Left renal cortex interstitium (tissue), 4 donors: ENCODE measurements at places on chromosomes 11 and 22. TPM values are rescaled to one million over a fixed set of nuclear protein-coding genes. Genes with fewer than 3 reads are reported as not detected.

DNA sequence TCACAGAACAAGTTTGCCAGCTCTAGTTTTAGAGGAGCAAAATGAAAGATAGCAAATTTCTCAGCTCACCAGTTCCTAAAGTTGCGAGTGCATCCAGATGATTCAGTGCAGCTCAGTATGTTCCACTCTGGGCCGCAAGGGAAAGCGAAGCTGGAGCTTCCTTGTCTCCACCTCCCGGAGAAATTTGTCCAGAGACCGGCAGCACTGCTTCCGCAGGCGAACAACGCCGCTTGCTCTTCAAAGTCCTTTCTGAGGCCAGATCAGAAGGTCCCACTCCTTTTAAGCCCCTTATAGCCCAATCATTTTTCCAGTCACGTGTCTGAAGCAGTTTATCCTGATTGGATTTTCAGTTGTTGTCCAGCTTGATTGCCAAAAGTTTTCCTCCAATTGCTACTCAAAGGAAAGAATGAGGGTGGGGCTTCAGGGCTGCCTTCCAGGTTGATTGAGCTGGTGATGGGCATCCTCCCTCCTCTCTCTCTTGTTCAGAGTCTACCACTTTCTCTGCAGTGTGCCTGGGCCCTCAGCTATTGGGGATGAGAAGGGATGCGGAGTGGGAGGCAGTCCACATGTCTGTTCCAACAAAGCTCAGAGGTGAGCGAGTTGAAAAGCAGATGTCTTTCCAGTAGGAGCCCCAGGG lies at the start of gene ZNF280A:
Gene ZNF280A (minus strand): TSS at position 251 of the 637 bp plus-strand sequence. CDS start 4,640 bp downstream, outside the sequence.
- DNase-seq, result no peak

The MAPK8IP2 gene
- 0.78 TPM for polyA plus RNA-seq

DNA sequence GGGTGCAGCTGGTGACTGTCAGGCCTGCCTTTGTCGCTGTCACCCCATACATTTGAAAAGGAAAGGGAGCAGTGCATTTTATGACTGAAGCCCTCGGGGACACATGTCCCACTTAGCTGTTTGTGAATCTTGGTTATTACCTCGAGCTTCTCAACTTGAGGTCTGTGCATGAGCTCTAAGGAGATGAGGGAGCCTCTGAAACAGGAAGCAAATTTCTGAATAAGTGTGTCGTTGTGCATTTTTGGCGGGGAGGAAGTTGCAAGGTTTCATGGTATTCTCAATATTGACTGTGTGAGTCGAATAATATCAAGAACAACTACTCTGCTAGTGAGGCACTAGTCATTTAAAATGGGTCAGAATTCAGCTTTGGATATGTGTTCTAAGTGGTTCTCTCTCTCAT lies 149.7 kb upstream of the PLET1 start:
- DNase-seq, result no peak

The FOLR2 gene
- 13.0 TPM for polyA plus RNA-seq

The XBP1 gene
- 118 TPM for polyA plus RNA-seq

GRCh38 chr11:66371627-66372415 lies at the start of gene SLC29A2:
TSS of gene SLC29A2 (minus strand) at chr11:66371760. CDS start at chr11:66371591, 169 bp downstream.
- DNase-seq, result peak; percentile 79

The NXPE1 gene
- polyA plus RNA-seq, result not detected

GRCh38 chr11:116420030-116420429 lies 352.8 kb downstream of the BUD13 start:
- DNase-seq, result no peak
